ENCODE measurements at places on chromosomes 7 and 10.

DNA sequence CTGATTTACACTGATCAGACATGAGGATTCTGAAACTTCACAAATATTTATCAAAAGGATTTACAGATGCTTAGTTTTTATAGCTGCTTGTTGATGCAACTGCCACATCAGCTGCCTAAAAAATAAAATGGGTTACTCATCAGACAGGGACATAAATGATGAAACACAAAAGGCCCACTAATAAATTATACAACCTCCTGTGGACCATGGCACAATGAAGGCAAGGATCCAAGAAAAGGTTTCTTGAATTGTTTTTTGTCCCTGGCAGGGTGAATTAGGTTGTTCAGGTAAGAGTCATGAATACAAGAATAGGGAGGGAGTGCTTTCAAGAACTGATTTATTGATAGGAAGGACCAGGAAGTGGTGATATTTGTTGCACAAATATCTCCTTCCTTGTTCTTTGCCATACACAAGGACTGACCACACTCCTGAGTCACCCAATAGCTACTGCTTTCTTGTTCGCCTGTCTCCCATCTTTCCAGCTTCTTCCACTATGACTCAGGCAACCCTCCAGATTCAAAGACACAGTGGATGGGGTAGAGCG, 234.5 kb downstream of the AHR start:
- DNase-seq = no peak

DNA sequence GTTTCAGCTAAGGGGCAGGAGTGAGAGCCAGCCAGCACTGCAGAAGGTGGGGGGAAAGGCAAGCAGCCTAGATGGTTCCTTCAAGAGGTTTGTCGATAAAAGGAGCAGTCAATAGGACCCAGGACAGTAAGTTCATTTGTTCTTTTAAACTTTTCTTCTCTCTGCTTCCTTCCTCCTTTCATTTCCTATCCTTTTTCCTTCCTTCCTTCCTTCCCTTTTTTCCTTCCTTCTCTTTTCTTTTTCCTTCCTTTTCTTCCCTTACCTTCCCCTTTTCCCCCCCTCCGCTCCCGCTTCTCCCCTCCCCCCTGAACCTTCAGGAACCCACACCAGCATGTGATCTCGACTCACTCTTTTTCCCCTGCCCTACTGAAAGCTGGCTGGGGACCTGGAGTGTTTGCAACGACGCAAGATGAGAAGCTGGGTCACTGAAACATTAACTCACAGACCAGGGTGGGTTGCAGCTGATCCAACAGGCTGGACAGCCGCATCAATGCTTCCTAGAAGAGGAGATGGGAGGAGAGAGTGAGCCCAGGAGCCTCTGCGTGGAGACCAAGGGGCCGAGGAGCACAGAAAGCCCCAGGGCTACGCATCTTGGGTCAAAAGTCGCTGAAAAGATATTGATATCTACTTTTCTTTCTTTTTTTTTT, 103.4 kb upstream of the SDK1 start:
- no peak for DNase-seq

- no peak for DNase-seq
Measured at GRCh38 chr7:35722054-35722849, 27.3 kb upstream of the HERPUD2 start.

- DNase-seq = no peak
Measured at GRCh38 chr10:7186387-7187018, 224.3 kb downstream of the SFMBT2 start.

DNA sequence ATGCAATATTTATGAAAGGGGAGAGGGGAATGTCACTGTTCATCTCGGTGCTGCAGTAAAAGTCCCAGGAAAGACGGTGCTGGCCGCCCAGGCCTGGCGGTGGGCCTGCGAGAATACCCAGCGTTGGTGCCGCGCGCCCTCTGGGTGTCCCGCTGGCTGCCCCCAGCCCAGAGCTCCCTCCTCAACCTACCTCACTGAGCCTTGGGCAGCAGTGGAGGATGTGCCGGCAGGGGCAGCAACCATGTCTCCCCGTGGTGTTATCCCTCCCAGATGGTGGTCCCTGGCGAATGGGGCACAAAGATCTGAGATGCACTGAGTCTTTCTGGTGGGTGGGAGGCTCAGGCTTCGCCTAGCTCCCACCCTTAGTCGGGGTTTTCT, 9.5 kb upstream of the TLX1 start:
- no peak for DNase-seq

- DNase-seq = no peak
Measured at GRCh38 chr10:81570878-81571794, 303.9 kb upstream of the NRG3 start.

DNA sequence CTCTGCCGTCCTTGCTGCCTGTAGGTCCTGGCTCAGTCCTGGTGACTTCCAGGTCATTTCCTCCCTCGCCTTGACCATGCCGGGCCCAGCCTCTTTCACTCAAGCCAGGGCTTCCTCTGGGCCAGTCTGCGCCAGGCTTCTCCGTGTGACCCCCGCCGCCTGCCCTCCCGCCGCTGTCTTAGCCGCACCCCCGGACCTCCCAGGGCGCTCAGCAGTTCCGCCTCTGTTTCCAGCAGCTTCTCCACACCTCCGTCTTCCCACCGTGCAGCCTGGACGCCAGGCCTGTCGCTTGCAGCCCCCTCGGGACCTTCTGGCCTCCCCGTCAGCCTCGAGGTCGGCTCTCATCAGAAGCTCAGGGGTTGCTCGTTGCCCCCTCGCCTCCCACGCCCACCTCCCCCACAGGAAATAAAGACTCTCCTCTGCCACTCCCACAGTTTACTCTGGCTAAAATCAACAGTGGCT, 123.0 kb upstream of the FZD8 start:
- DNase-seq = no peak

DNA sequence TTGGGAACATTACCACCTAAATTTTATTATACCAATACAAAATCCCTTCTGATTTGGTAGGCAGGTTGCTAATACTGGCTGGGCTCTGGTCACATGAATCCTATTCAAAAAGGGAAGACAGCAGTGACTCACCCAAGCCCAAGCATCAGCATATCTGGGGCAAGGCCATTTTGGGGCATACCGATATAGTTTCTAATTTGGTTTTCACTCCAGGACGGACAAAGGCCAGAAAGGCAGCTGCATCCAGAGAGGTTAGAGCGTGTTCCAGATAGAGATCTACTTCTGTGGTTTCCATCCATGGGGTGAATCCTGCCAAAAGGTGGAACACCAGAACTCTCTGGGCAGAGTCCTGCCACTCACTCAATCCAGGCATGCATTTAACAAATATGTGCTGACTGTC, 335.8 kb downstream of the ELMO1 start:
- DNase-seq = no peak

- DNase-seq = no peak
Measured at GRCh38 chr10:128476368-128476725, 350.1 kb upstream of the MKI67 start.

DNA sequence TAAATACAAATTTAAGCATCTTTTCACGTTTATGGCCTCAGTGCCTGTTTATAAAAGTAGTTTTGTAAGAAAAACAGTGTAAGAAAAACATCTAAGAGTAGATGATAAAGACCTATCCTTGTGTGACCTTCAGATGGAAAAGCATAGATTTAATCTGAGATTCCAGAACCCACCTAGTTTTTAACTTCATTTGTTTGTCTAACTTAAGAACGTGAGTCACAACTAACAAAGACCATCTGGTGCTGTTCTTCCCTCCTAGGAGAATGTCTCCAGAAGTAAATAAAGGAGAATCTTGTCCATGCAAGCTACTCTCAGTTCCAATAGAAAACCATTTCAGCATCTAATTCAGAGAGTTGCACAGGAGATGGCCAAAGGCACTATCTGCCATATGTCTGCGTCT, 265.4 kb upstream of the C7orf33 start:
- no peak for DNase-seq

- no peak for DNase-seq
Measured at GRCh38 chr10:123331438-123331837, 177.2 kb downstream of the BUB3 start.

- no peak for DNase-seq
Measured at GRCh38 chr7:26367219-26367711, 75.6 kb downstream of the SNX10 start.
